ENCODE measurements at places on chromosomes 16 and 17.

DNA sequence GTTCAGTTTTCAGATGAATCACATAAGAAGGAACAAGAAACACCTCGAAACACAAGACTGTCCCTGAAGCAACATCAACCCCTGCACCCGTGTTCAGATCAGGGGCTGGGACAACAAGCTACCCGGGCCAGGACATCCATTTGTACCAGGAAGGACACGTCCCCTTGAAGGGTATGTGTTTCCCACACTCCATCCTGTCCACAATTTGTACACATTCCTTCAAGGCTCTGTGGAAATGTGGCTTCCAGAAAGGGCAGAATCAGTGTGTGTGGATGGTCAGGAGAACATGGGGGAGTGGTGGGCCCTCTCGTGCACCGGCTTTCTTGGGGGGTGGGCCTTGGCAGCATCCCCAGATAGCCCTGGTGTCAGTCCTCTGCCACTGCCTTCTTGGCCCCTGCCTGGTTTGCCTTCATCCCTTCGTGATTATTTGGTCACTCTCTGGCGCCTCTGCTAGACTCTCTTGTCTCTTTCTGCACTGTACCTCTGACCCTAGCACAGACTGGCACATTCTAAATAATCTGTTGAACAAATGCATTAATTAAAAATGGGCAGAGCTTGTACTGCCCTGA, 10.3 kb downstream of the KIFC3 start:
- DNase-seq: no peak

GRCh38 chr16:492211-492875, 35.2 kb upstream of the CAPN15 start:
- no peak for DNase-seq

GRCh38 chr16:51442141-51442870, 291.2 kb upstream of the SALL1 start:
- DNase-seq: no peak

DNA sequence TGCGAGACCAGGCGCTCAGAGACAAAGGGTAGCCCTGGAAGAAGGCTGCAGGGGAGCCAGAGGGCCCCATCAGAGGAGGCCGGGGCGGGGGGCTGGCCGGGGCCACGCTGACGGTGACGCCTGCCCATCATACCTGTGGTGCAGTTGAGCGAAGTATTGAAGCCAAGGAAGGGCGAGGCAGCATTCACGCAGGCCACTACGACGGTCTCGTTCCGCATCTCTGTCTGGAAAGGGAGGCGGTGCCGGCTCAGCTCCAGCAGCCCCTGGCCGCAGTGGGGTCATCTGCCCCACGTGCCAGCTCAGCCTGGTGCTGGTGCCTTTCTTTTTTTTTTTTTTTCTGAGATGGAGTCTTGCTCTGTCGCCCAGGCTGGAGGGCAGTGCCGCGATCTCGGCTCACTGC, 4.9 kb upstream of the MRPL28 start:
- DNase-seq: no peak

- no peak for DNase-seq
Observed at GRCh38 chr16:52054326-52054725, 492.6 kb downstream of the TOX3 start.

GRCh38 chr16:24538756-24539294, 541 bp upstream of the RBBP6 start:
- DNase-seq: no peak

- DNase-seq: no peak
Observed at GRCh38 chr17:26962255-26963162, 331.4 kb upstream of the WSB1 start.

DNA sequence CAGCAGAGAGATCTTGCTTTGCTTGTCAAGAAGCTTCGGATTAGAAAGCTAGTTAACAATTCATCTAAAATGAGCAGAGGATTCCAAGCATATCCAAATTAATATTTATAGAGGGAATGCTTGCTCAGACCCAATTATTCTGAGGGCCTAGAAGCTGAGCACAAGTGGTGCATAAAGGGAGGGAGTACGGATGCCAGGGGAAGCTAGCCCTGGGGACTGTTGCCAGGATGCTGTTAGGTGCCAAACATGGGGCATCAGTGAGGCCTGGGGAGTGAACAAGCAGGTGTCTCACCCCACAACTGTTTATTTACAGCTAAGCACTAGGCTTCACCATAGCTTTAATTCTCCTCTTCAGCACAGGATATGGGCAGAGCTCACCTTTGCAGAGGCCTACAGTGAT, 684.1 kb upstream of the C16orf82 start:
- no peak for DNase-seq

DNA sequence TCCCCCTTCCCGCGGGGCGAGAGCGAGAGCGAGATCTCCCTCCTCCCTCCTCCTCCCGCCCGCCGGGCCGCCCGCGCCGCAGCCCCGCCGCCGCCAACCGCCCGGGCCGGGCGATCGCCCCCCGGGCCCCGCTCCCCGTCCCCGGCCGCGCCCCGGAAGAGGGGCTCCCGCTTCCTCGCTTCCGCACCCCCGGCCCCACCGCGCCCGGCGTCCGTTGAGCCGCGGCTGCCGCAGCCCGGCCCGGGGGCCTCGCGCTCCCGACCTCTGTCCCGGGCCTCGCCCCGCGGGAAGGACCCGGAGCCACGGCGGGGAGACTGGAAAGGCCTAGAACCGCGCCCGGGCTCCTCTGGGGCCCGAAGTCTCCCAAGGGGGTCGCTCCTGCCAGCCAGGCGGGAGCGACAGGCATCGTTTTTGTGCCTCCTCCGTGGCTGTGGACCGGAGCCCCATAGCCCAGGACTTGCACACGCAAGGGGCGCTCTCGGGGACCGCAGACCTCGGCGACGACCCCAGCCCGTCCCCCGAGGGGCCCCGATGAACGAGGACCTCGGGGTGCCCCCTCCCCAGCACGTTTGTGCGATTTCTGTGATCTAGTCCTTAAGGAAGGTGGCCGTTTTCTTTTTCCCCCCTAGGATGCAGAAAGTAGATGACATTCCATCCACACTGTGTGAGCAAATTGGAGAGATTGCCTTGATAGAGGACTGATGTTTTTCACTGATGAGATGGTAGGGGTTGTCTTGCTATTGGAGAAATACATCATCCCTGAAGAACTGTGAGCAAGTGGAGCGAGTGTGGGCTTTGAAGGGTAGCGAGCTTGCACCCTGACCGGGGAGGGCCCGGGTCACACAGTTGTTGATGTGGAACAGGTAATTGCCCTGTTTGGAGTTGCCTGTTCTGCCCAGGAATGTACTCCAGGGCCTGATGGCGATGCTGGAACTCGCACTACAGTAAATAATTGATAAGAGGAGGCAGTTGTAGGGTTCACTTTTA, 611 bp downstream of the BANP start:
- DNase-seq: peak; percentile 19

GRCh38 chr17:36212966-36213365, 2.1 kb downstream of the CCL4L2 start:
- DNase-seq: no peak

GRCh38 chr17:59565171-59565958, at the start of gene DHX40:
TSS of gene DHX40 (plus strand) at chr17:59565610. CDS start at chr17:59565672, 62 bp downstream.
- DNase-seq: peak; percentile 96

GRCh38 chr17:6365200-6365943, 69.5 kb downstream of the AIPL1 start:
- DNase-seq: peak; percentile 64

- DNase-seq: no peak
Observed at GRCh38 chr16:31331141-31331764, 23.7 kb upstream of the ITGAX start.

- peak; percentile 81 for DNase-seq
Observed at GRCh38 chr17:2025622-2026309, 632 bp upstream of the RTN4RL1 start.

- DNase-seq: no peak
Observed at GRCh38 chr16:2516391-2517240, 2.9 kb downstream of the ATP6V0C start.

- DNase-seq: no peak
Observed at GRCh38 chr17:20072692-20072992, 63.5 kb downstream of the SPECC1 start.

GRCh38 chr16:48011878-48012658, 143.7 kb downstream of the ABCC12 start:
- DNase-seq: no peak

GRCh38 chr17:76732734-76733617, 4.2 kb downstream of the SRSF2 start:
- no peak for DNase-seq

DNA sequence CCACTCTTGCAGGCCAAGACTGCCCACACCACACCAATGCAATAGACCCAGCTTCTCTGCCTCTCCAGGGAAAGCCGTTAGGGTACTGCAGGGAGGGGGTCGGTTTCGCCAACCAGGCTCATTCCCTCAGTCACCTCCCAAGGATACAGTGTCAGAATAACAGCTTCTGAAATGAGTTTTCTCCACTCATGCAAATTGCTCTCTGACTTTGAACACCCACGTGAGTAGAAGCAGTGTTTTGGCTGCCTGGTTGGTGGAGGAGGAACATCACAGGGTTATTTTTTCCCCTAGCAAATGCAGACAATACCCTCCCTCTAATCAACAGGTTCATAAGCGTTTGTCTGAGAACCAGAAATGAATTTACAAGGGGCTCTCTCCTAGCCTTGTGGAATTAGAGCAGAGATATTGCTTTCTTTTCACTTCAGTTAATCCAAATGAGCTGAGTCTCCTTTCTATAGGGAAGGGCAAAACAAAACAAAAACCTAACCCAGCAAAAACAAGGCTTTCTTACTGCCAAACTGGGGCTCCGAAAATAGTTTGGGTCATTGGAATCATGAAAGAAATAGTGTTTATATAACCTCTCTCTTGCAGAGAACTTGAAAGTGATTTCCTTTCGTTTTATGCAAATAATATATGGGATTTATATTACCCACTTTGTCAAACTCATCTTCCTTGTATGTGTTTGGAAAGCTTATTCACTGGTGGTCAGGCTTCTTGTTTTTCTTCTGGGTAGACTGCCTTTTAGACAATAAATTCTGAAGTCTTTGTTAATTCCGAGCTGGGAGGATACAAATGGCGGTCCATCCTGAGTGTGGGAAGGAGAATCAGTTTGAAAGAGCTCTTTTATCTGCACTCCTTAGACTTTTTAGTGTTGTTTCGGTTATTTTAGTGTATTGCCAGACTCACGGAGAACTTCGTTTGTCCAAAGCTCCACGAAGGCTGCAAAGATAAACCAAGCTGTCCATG, 229.9 kb downstream of the MSI2 start:
- DNase-seq: no peak

DNA sequence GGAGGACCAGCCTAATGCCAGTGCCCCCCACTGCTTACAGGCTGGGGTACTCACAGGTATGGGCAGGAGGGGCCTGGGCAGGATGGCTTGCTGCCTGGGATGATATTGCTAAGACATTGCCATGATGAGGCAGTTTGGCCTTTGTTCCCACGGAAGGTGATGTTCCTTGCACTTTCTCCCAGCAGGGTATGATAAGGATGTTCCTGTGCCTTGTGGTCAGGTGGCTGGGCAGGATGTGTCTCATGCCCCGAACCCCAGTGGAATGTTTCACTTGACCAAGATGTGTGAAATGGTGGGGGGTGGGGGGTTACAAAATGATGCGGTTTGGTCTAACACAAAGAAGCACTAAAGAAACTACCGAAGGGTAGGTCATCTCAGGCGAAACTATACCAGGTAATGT, 337.8 kb upstream of the ZFHX3 start:
- no peak for DNase-seq

- DNase-seq: no peak
Observed at GRCh38 chr17:81027038-81027437, 7.9 kb upstream of the BAIAP2 start.

DNA sequence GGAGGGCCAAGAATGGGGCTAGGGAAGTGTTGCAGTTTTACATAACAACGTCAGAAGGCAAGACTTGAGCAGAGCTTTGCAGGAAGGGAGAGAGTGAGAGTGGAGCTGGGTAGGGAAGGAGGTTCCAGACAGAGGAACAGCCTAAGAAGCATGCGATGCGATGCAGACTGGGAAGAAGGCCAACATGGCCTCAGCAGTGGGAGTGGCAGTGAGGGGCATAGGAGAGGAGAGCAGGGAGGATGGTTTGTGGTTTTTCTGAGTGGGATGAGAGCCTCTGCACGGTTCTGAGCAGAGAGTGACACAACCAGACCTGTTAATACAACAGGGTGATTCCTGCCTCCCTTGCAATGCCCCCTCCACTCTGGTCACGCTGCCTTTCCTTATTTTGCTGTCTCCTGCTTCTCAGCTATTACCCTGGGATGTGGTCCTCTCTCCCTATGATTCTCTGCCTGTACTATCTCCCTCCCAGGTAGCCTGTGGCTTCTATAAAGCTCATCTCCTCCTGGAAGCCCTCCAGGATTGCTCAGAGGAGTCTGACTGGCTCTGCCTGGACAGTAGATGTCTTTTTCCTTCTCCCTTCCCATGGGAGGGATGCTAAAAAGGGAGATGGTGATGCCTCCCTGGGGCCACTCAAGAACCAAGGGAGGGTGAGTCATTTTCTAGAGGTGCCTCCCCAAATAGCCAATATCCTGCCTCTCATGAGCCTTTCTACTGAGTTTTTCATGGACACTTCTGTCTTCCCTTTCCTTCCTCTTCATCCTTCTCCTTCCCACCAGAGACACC, 38.7 kb upstream of the NGFR start:
- DNase-seq: no peak

DNA sequence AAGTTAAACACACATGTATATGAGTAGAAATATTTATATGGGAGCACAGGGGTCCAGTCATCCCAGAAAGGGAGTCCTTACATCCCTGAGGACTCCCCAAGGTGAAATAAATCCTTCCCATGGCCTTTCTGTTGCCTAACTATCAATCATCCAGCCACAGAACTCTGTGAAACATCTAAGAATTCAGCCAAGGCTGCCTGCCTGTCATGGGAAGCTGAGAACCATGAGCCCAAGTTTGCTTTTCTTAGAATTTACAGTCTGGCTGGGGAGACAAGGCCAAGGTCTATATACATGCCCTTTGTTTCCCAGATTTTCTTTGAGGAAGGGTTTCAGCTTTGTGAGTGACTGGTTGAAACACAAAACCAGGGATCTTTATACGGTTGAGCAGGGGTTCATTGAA, 15.8 kb downstream of the MYL4 start:
- DNase-seq: no peak

DNA sequence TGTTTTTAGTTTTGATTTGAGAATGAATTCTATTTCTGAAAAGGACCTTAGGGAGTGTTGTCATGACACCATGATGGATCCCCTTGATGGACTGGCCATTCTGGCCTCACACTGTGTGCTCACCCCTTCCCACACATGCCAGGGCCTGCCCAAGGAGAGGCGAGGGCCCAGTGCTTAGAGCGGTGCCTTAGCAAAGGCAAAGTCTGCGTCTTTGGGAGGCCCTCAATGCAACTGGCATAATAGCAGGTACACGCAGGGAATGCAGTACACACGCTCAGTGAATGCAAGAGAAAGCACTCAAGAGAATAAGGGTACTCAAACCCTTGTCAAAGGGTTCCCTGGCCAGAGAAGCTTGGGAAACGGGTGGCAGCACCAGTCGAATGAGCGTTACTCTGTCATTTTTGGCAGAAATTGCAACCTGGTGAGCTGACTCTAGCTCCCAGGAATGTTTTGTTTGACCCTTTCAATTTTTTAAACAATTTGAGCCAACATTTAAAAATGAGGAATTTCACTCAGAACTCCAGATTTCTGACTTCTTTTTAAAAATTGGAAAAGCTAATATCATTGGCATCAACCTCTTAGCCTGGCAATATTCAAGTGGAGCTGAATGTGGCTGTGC, 32.1 kb downstream of the NKD1 start:
- no peak for DNase-seq

GRCh38 chr16:49460786-49461470, 87.3 kb downstream of the C16orf78 start:
- no peak for DNase-seq

All from RWPE1 (cell line).